Heart left ventricle (tissue), 16 donors: ENCODE measurements at places on chromosomes 11 and 22. TPM values are rescaled to one million over a fixed set of nuclear protein-coding genes. Genes with fewer than 3 reads are reported as not detected.

GRCh38 chr22:24419475-24419850 lies 7.9 kb upstream of the ADORA2A start:
- peak; percentile 27 for DNase-seq

Gene MMP11
- 16.3 TPM for total RNA-seq

GRCh38 chr11:111766834-111767142 lies 599 bp upstream of the PPP2R1B start:
- DNase-seq: no peak

GRCh38 chr11:117934526-117935307 lies 5.5 kb upstream of the TMPRSS13 start:
- no peak for DNase-seq

Gene RIMBP3B
- total RNA-seq: 0.38 TPM

- DNase-seq: no peak
Measured at GRCh38 chr22:40582063-40582462, 54.5 kb downstream of the MRTFA start.

DNA sequence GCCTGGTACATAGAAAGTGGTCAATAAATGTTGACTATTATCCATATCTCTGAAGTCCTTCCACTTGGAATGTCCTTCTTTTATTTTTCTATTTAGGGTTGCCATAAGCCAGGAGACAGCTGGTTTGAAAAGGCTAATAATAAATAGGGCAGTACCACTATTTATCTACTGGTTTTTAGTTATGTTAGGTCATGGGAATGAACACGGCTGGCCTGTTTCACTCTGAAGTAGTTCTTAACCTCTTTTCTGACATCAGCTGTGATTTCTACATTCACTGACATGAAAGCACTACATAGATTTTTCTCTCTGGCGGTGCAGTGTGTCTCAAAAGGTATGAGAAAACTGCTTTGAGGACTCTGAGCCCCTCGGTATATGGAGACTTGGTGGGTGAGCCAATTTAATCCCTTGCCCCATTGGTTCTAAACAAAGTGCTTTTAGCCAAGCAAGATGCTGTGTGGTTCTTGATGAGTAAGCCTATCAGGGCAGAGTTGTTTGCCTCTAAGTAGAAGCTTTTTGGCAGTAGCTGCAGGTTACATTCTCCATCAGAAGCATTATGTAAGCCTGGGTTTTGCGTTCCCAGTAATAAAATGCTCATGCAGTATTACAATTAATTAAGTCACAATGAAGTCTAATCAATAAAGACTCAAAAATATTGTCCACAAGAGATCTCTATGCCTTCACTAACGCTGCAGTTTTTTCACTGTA lies 48.7 kb upstream of the APOA1 start:
- no peak for DNase-seq

DNA sequence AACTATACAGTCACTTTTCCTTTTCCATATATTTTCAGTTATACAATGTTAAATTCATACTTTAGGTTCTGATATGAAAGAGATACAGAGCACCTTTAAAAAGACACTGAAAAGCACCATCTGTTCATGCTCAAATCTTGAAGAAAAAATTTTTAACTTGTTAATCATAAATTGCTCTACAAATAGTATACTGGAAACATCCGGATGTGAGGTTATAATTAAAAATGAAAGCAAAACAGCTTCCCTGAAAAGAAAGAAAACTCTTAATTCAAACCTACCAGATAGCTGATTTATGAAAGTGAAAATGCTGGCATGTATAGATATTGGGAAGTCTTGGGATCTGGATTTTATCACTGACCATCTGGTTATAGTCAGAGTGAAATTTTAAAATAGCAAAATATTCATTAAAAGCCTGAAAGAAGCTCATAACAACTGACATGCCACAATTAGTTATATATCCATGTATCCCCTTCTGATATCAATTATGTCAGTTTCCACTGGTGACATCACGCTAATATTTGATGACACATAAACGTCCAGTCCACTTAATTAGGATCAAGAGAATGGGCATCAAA lies 740.0 kb downstream of the DLG2 start:
- DNase-seq: no peak

Gene MRPL48
- total RNA-seq: 41.2 TPM

- DNase-seq: no peak
Measured at GRCh38 chr11:76406359-76406758, 25.2 kb downstream of the GVQW3 start.

GRCh38 chr22:37626144-37626543 lies 13.3 kb upstream of the SH3BP1 start:
- peak; percentile 88 for DNase-seq

Gene LMO1
- total RNA-seq: 0.75 TPM

DNA sequence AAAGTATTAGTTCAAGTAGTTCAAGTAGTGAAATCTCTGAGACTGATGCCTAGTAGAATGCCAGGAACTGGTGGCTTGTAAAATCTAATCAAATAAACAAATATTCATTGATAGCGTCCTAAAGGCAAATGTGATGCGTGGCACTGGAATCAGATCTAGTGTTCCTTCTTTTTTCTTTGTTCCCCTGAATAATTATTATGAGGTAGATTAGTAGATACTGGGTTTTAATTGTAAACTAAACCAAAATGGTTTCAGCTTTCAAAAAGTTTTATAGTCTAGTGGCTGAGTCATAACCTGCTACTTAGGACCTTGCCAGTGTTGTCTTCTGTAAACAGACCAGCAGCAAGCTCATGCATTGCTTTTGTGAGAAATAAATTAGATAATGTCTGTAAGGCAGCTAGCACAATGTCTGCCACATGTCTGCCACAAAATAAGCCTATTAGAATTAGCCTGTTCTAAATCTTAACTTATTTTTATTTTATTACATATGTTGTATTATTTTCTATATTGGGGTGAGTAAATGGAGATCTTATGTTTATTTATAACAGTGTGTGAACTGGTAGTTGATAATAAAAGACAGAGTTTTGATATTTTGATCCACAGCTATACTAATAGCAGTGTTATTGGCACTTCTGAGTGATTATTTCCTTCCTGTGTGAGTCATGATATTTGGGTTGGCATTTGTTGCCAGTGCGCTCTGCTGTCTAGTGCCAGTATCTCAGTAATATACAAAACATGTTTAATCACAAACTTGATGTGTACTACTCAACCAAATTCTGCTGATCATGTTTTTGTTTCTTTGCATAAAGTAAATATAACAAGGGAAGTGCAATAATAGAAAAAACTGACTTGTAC lies 135.7 kb downstream of the TMEM135 start:
- DNase-seq: no peak

- no peak for DNase-seq
Measured at GRCh38 chr11:127273593-127274327, 273.2 kb upstream of the KIRREL3 start.

- no peak for DNase-seq
Measured at GRCh38 chr11:19466314-19466713, 225.6 kb upstream of the E2F8 start.

DNA sequence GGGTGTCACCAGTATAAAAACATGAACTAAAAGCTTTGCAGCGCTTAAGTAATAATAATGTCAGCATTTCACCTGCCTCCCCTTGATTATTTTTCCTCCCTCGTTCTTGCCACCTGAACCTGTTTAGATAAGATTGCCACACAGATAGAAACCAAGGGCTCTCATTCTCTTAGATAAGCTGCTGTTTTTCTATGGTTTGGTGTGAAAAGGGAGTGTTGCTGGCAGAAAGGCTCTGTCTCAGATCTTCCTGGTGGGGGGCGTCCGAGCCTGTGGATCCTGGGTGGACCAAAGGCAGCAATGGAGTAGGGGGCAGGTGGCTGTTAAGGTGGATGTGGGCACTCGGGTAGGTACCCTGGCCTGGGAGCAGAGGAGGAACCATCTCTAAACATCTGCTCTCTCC lies 147.5 kb downstream of the ST3GAL4 start:
- DNase-seq: no peak

GRCh38 chr11:38710262-38710661 lies 2112.2 kb upstream of the RAG2 start:
- no peak for DNase-seq

Gene EFEMP2
- total RNA-seq: 67.7 TPM

- DNase-seq: no peak
Measured at GRCh38 chr22:46145896-46146295, 4.4 kb upstream of the PPARA start.

Gene SMIM35
- not detected for total RNA-seq

GRCh38 chr11:106082096-106082495 lies 4.6 kb downstream of the AASDHPPT start:
- DNase-seq: no peak

Gene TBX10
- not detected for total RNA-seq

GRCh38 chr11:86372586-86372985 lies 2.1 kb upstream of the CCDC81 start:
- DNase-seq: no peak

- no peak for DNase-seq
Measured at GRCh38 chr11:29166306-29166705, 850.5 kb downstream of the KCNA4 start.

GRCh38 chr22:17919276-17920144 lies 104.9 kb downstream of the MICAL3 start:
- DNase-seq: peak; percentile 75

Gene PGA5
- total RNA-seq: 0.14 TPM

DNA sequence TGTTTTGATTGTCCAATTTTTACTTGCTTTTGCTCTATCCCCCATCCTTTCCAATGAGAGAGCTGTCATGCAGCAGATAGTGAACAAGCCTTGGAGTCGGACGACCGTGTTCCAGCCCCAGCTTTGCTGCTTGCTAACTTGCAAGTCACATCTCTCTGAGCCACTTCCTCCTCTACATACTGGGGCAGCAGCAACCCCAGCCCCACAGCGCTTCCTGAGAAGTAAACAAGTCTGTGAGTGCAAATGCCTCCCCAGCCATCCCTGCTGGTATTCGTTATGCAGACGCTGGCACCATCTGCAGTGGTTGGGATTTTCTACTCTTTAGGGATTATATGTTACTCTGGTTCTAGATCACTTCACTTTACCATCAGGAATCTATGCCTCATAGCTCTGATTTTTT lies 35.0 kb downstream of the TPBGL start:
- peak; percentile 65 for DNase-seq

DNA sequence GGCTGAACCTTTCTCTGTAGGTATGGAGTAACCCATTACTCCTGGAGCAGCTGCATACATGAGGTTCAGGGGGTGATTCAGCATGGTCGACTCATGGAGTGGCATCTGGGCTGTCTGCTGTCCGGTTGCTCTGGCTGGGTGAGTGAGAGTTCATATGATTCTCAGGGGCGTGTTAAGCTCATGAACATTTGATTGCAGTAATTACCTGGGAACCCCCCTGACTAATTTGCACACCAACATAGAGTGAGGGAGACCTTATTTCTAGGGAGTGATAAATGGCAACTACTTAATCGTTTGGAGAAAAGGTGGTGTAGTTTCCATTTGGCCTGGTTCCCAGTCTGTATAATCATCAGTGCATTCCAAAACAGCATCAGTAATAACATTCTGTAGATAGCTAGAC lies 661.9 kb downstream of the ETS1 start:
- no peak for DNase-seq

- DNase-seq: no peak
Measured at GRCh38 chr11:121625777-121626506, 173.2 kb upstream of the SORL1-AS1 start.

DNA sequence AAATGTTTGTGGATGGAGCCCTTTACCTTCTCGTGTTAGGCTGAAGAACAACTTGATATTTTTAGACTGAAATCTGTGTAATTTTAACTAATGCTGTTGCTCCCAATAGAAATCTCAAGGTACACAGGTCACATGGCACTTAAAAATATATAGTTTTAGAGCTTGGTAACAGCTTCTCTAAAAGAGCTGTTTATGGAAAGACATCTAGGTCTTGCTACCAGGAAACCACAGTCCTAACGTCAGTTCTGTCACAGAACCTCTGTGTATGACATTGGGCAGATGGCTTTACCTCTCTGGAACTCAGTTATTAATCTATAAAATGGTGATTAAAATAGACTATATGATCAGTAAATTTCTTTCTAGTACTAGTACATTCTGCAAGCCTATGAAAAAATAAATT lies 35.4 kb downstream of the PAK1 start:
- DNase-seq: no peak

Gene SLC6A5
- total RNA-seq: not detected

Gene CATSPER1
- total RNA-seq: not detected

DNA sequence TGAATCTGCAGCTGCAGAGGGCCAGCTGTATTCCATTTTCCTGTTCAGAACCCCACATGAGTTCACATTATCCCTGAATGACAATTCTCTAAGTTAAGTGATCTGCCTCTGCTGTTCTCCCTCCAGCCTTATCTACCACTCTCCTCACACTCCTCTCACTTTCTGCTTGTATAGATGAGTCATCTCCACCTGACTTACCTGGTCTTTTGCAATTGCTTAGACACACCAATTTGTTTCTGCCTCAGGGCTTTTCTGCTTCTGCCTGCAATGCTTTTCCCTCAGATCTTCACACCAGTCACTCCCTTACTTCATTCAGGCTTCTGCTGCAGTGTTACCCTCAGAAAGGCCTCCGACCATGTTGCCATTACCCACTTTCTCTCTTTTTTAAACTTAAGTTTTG lies 118.1 kb downstream of the ATM start:
- no peak for DNase-seq

DNA sequence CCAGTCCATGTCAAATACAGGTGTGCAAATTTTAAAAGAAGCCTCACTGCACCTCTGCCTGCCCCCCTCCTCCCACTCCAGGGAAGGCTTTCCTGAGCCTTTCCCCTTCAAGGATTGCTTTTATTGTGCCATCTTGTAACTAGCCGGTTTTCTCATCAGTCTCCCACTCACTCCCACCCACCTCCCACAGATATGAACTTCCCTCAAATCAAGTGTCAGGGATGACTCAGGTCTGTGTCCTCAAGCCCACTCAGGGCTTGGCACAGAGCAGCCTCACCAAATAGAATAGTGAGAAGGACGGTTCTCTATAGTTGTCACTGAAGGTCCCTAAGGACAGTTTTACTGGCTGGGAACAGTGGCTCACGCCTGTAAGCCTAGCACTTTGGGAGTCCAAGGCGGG lies 43.0 kb downstream of the THAP12 start:
- DNase-seq: no peak

- DNase-seq: no peak
Measured at GRCh38 chr22:29727131-29727523, 7.3 kb downstream of the CABP7 start.

GRCh38 chr11:44622190-44622650 lies 56.8 kb downstream of the CD82 start:
- DNase-seq: no peak

DNA sequence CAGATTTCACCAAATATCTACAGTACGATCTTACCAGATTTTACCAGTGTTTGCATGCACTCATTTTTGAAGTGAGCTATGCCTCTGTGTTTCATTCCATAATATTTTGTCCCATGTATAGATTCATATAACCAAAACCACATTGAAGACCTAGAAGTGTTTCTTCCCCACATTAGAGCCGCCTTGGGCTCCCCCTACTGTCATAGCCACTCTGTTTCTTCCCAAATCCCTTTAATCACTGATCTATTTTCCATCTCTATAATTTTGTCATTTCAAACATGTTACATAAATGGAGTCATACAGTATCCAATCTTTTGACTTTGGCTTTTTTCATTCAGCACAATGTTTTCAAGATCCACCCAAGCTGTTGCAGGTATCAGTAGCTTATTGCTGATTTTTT lies 12.7 kb downstream of the MRGPRX3 start:
- no peak for DNase-seq
